ENCODE measurements at places on chromosomes 1 and 21.
A peak's percentile ranks its signal among the peaks of the same experiment; 100 is the strongest.

GRCh38 chr1:31640179-31640578 lies 4.5 kb downstream of the PEF1 start:
- no peak for DNase-seq

GRCh38 chr1:10479296-10479695 lies 4.5 kb downstream of the PEX14 start:
- no peak for DNase-seq

- peak; percentile 71 for DNase-seq
Measured at GRCh38 chr1:6743189-6744101, 41.8 kb upstream of the CAMTA1 start.

DNA sequence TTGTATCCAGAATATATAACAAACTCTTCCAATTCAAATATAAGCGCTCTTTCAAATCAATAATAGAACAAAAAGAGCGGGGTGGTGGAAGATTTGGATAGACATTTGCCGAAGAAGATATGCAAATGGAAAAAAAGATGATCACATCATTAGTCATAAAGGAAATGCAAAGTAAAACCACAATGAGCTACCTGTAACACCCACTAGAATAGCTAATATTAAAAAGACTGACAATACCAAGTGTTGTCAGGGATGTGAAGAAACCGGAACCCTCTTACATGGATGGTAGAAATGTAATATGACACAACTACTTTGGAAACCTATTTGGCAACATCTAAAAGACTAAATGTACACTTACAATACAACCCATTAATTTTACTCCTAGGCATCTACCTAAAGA lies 5.7 kb upstream of the TRAF5 start:
- no peak for DNase-seq

- no peak for DNase-seq
Measured at GRCh38 chr1:152225678-152226077, 1.7 kb upstream of the HRNR start.

GRCh38 chr1:31041529-31041928 lies 24.0 kb downstream of the PUM1 start:
- no peak for DNase-seq

GRCh38 chr1:67211589-67212563 lies 45.6 kb downstream of the IL23R start:
- no peak for DNase-seq

DNA sequence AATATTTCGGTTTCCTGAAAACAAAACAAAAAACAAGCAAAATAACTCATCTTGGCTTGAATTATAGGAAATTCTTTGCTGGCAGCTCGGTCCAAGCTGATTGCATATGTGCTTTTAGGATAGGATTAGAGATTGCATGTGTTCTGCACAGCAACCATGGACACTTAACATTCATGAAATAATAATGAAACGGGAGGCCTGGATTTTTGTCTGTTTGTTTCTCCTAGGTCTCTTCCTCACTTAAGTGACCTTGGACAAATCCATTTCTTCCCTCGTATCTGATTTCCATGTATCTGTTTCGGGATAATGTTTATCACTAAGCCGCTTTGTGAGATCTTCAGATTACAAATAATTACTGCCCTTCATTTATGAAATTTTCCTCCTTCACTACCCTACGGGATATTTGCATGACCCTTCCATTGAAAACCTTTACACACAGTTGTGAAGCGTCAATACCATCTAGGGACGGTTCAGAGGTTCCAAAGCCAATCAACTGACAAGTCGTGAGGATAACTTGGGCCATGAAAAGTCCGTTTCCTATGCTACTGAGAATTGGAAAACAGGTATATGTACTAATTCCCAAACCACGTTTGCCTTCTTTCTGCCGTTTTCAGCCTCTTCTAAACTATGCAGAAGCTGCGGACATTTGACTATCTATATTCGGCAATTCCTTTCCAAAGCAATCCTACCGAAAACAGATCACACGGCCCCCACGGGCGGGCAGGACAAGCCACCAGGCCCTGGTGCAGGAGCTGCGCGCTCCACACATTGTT lies 1.3 kb upstream of the H3-3A start:
- DNase-seq, result no peak

- no peak for DNase-seq
Measured at GRCh38 chr1:79460773-79461436, 454.4 kb upstream of the ADGRL4 start.

DNA sequence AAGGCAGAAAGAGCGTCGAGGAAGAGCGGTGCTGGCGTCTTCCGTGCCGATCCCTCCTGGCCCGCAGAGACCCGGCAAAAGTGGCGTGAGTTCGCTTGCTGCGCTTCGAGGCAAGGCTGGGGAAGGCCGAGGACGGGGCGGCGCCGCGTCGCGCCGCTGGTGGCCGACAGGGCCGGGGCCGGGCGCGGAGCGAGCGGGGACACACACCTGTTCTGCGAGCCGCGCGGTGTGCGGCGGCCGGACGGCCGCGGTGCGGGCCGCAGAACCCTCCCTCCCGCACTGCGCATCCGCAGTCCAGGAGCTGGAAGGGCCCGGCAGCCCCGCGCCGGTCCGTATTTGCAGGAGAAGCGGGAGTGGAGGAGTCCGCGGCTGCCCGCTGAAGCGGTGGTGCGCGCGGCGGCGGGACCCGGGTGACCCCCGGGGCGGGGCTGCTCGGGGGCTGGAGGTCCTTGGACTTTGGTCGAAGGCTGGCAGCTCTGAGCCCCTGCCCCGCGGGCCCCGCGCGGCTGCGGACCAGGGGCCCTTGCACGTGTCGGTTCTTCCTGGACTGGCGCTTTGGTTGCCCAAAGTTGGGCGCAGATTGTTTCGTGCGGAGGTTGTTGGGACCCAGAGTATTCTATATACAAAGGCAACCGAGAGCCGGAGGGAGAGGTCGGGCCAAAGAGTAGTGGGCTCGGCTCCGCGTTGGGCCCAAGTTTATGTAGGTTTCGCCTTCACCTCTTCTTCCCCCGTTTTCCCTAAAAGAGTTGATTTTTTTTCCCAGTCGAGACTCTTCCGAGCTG lies 2.6 kb downstream of the RNF220 start:
- DNase-seq, result no peak

DNA sequence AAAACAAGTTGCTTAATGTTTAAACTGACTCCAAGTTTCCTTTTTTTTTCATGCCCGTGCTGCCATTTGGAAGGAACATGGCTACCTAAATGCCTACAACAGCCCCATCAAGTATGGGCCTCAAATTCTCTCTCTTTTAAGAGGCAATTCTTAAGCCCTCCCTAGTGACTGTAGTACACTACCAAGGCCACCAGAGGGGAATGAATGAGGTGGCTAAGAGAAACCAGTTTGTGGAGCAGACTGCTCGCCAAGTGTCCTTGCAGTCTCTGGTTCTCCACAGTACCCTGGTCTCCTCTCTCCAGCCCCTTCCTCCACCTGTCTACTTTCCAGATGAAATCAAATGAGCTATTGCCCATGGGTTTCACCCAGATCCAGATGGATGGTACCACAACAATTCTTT lies 1809.6 kb downstream of the BRINP3 start:
- DNase-seq, result no peak

DNA sequence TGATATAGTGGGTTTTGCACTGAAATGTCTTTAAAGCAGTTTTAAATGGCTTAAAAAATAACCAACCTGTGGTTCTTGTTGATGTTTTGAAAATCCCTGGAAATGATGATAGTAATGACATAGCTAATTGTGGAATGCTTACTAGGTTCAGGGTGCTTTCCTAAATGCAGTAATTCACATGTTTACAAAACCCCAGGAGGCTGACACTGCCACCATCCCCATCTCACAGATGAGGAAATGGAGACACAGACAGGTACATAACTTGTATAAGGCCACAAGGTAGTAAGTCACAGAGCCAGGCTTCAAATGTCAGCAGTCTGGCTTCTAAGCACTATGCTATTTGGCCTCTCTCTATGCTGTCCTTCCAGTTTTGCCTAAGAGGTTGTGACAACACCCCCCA lies 40.6 kb downstream of the C8B start:
- DNase-seq, result no peak

DNA sequence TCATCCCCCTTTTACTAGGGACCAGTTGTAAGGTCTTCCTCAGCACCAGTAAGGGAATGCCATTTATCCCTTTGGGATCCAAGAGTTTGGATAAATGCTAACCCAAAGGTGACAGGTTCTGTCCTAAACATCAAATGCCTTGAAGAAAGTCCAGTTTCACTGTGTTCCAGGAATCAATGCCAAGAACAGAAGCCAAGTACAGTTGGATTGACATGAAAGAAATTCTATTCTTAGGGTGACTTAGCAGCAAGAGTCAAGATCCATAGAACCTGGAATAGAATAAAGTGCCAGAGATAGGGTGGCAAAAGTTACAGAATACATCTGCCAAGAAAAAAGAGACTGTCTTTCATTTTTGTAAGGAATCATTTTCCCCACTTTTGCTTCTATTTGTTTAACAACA lies 94.9 kb upstream of the ADAMTS5 start:
- DNase-seq, result no peak

DNA sequence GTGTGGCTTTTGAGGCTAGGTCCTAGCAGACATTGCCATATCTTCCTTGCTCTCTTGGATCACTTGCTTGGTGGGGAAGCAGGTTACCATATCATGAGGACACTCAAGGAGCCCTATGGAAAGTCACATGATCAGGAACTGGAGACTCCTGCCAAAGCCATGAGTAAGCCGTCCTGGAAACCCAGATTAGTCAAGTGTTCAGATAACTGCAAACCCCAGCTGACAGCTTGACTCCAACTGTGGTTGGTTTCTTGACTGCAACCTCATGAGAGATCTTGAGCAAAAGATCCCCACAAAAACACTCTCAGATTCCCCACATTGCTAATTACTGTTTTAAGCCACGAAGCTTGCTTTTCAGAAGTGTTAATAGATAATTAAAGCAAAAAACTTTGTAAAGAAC lies 58.6 kb downstream of the CACNA1E start:
- DNase-seq, result no peak

DNA sequence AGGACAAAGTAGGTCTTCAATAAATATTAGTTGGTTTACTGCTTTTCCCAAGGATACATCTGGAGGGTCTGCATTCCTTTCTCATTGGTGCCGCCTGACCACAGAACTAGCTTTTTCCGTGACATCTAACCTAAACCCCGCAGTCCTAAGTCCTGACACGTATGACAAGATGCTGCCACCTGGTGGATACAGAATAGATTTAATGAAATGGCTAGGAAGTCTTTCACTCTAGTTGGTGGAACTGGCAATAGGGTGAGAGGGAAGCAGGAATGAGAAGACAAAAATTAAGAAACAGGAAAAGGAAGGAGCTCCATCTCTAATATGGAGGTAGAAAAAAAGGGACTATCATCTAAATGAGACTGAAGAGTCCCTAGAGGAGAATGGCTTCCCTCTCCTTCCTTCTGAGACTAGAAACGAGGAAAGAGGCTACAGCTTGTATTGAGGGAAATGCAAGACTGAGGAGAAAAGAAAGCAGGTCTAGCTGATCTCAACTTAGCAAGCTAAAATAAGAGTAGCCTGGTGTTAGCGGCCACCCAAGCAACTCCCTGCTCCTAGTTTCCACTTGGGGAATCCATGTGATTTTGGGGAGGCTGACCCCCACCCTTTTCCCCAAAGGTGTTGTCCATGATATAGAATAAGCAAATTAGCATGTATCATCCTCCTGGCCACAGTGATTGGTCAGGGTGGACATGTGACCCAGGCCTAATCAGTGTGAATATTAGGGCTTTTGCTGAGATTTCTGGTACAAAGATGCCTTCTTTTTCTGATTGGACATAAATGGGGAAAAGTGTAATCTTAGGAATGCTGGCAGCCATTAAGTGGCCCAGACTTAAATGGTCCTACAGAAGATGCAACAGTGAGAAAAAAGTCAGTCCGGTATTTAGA lies 5.9 kb downstream of the RFX5 start:
- DNase-seq, result peak; percentile 65

- DNase-seq, result no peak
Measured at GRCh38 chr1:14599800-14600199, 1.3 kb downstream of the KAZN start.

DNA sequence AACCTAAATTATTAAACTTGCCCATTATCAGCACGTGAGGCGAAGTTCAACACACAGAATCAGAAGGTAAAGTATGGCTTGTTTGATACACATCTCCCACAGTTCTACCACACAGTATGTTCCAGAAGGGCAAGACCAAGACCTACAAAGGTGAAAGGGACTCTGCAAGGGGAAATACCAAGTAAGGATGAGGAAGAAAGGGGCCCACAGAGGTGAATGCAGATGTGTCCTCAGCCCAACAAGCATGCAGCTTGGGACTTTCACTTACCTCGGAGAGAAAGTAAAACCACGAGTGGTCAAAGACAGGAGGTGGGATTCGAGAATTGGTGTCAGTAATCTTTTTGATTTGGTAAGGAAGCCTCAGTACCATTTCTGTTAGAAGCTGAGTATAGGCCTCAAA lies 85.8 kb downstream of the UBR4 start:
- DNase-seq, result no peak

DNA sequence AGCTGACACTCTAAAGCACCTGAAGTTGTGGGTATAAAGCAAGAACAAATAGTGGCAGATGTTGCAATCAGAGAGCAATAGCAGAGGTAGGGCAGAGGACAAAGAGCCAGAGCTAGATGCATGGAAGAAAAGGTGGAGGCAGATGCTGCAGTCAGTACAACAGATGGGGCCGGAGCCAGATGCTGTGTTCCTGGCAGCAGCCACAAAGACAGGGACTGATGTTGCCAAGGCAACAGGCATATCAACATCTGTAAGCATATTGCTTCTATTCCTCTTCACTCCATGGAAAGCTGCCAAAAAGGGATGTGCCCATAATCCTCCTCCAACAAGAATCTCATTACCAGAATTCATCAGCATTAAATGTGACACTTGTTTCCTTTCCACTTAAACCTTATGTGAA lies 108.0 kb downstream of the TNNI3K start:
- DNase-seq, result no peak

DNA sequence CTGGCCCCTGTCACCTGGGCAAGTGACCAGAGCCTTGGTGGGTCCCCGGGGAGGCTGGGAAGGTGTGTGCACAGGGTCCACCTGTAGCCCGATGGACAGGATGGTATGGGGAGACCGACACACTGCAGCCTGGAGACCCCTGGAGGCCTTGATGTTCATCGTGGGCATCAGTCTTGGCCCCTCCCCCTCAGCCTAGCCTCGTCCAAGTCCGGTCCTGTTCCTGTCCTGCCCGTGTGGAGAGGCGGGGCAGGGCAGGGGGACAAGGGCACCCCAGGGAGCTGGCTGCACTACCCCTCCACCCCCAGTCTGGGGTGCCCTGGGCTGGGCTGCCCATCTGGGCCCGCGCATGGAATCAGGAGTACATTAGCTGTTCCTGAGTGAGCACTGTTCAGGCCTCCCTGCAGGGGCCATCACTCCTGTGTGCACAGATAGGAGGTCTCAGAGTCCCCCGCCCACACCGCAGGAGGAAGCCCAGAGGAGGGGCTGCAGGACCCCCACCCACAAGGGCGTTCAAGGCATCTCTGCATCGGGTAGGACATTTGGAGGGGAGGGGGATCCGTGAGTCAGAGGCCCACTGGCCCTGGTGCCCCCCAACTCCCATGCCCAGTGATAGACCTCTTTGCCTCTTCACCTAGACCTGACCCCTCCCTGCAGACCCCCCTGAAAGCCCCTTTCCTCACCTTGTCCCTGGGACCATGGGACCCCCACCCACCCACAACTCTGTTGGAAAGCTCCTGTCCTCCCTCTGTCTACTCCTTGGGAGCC lies 63.2 kb downstream of the WNT9A start:
- no peak for DNase-seq

All from HS-5 (cell line).